ENCODE measurements at places on chromosomes 3 and 15.

- DNase-seq, result no peak
Observed at GRCh38 chr3:149542375-149543312, 68.1 kb downstream of the TM4SF4 start.

DNA sequence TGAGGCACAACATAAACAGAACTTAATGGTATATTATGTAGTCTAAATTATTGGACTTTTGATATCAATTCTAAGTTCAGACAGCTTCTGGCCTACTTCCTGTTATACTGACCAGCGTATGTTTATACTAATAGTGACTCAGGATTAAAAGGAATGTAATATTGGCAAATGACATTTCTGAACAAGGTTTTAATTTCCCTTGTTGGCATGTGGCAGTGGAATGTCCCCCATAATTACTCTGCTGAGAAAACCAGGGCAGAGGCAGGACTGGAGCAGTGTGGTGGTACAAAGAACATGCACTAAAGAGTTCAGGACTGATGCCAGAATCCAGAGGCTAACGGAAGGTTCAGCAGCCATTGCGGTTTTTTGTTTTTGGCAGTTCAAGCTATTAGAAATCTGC is 184.0 kb downstream of the KCNAB1 start:
- DNase-seq, result no peak

DNA sequence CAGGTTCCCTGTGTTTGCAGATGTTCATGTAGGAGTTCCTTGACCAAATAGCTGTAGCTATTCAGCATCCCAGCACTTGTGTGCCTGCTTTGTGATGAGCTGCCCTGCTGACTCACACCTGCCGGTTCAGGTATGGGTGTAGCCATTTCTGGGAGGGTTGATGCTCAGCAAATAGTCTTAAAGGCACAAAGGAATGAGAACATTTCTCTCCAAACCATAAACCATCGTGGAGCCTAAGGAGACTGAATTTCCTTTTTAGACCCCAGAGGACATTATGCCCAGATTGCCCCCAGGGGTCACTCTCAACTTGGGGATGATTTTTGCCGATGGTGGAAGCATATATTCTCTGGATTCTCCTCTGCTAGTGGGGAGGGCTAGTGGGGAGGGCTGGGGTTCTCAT is 80.6 kb downstream of the ADAMTSL3 start:
- DNase-seq, result no peak

- no peak for DNase-seq
Observed at GRCh38 chr3:77254967-77255831, 215.3 kb downstream of the ROBO2 start.

DNA sequence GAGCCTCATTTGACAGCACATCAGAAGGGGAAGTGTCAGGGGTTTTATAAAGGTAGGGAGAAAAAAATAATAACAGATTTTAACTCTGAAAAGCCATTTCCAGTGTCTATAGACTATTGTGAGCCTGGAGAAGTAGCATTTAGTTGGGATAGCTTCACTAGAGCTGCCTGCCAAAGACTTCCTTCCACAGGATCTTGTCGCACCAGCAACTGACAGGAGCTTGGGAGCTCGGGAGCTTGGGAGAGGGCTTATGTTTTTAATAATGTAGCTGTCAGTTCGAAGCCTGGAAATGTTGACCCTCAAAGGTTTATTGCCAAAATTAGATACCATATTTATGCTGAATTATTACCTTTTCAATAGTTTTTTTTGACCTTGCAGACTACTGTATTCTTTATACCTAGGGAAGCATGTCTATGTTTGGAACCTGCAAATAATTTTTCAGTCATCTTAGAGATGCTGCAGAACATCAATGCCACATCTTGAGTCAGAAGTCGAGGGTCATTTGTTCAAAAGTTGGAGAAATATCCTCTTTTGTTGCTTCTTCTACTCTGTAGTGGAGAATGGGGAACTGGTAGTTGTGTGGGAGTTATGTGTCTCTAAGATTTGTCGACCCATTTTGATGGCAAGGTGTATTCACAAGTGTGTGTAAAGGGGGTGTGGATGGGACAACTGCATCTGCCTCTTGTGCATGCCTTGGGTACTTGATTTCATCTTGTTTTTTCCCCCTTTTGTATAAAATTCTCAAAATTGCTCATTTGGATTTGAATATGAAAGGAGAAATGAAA is 41.7 kb downstream of the ARPP21 start:
- DNase-seq, result no peak

GRCh38 chr15:25670025-25670554 is 193.0 kb downstream of the ATP10A start:
- DNase-seq, result no peak

All from CD4-positive, alpha-beta T cell treated with Interleukin-1 beta for 1 hour (primary cell).